Substantia nigra (tissue), 51 donors: ENCODE measurements at places on chromosomes 4 and X.

DNA sequence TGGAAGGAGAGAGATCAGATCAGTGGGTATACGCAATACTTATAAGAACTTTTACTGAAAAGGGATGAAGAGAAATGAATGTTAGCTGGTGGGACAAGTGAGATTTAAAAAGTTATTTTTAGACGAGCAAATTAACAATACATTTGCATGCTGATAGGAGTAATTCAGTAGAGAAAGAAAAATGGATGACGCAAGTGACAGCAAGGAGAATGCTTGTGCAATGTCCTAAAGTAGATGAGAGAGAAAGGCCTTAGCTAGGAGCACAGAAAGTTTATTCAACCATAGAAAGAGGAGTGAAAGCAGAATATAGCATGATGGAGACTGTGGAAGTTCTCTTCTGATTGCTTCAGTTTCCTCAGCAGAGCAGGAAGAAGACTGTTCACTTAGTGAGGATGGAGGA, 45.8 kb downstream of the OSTC start:
- DNase-seq, result no peak

DNA sequence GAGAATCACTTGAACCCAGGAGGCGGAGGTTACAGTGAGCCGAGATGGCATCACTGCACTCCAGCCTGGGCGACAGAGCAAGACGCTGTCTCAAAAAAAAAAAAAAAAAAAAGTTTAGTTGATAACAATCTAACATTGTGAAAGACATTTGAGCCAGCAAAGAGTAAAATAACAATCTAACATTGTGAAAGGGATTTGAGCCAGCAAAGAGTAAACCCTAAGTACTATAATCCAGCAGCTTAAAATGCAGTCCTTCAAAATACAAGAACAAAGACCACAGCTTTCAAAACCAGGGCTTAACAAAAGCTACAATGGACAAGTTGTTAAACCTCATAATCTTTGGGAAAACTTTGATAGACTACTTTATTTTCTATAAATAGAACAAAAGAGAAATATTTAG, 16.9 kb downstream of the MFAP3L start:
- DNase-seq, result no peak

- DNase-seq, result no peak
These were observed 53.1 kb upstream of the TMEM33 start for GRCh38 chr4:41881981-41882624.

GRCh38 chrX:120768254-120768653, 107.4 kb downstream of the CT47B1 start:
- DNase-seq, result no peak

GRCh38 chrX:53321230-53321942, 40.0 kb upstream of the IQSEC2 start:
- DNase-seq, result peak; percentile 72

DNA sequence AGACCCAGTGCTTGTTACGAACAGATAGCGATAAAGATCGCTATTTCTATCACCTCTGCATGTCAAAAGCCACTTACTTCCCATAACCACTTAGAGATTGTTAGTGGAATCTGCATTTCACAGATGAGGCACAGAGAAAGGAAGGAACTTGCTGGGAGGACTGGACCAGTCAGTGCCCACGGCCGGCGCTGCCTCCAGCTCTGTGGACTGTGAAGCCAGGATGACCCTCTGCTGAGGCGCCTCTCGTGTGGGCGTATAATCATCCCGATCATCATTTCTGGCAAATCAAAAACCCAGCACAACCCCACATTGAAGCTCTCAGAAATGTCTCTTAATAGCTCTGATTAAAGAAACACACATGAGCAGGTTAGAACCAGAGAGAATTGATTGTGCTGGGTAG, 61.5 kb upstream of the ADRA2C start:
- no peak for DNase-seq

- no peak for DNase-seq
These were observed 9.4 kb downstream of the S100G start for GRCh38 chrX:16659321-16659720.
